ENCODE measurements at places on chromosomes 1 and 21.

- no peak for DNase-seq
These were observed 43.8 kb upstream of the PRRX1 start for GRCh38 chr1:170620164-170620563.

DNA sequence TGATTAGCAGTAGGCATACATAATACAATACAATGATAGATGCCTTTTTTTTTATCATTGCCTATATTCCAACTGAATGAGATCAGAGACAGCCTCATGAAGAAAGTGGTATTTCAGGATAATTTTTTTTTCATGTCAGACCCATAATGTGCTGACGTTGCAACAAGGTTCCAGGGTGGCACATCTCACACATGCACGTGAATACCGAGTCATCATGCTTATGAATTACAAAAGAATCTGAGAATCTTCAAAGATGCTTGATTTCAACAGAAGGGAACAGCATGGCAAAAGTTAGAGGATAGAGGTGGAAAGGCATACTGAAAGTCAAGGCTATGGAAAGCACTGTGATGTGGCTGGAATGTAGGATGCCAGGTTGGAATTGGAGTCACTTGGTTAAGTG, 5.0 kb upstream of the RNF11 start:
- DNase-seq, result no peak

DNA sequence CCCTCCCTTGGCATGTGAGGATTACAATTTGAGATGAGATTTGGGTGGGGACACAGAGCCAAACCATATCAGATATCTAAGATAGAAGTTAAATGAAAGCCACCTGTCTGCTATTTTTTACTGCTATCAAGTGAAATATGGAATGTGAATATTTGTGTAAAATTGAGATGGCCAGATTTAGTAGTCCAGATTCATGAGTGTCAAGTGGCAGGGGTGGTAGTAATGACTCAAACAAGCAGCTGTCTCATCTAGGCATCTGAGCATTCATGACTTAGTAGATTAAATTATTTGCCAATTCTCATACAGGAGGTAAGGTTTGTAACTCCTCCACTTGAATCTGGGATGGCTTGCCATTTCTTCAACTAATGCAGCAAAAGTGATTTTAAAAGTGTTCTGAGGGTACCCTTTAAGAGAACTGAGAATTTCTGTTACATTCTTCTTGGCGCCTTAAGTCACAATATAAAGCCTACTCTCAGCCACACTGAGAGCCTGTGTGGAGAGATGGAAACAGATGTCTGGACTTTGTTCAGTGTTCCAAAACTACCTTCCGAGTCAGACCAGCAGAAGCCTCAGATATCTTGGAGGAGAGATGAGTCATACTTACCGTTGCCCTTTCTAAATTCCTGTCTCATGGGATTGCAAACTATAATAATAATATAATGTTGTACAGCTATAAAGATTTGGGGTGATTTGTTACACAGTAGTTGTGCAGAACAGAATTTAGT, 1065.6 kb upstream of the TMPRSS15 start:
- DNase-seq, result no peak

DNA sequence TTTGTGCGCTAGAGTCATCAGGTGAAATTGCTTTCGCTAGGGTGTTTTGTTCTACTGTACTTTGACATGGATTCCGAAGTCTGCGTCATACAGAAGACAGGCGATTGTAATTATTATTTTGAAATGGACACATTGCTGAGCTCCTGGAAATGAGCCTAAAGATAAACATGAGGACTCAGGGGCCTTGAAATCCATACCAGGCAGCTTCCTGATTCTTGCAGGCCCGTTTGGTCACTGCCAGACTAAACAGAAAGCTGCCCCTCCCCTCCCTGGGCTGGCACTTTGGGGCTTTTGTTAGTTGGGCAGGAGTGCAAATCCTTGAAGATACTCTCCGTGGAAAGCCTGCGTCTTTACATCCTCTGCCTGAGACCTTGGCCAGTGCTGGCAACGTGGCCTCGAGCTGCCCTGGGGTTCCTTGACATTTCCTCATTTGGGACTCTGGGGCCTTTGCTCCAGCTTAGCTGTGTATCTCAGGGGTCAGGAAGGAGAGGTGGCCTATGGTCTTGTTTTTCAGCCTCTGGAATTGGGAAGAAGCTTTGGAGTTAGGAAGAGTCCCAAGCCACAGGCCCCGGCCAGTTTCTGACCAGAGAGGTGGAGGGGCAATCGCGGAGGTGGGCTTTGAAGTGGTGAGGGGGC, 26.9 kb upstream of the KCNE2 start:
- no peak for DNase-seq

- no peak for DNase-seq
These were observed 546.9 kb upstream of the ADAMTS5 start for GRCh38 chr21:27513825-27514224.

DNA sequence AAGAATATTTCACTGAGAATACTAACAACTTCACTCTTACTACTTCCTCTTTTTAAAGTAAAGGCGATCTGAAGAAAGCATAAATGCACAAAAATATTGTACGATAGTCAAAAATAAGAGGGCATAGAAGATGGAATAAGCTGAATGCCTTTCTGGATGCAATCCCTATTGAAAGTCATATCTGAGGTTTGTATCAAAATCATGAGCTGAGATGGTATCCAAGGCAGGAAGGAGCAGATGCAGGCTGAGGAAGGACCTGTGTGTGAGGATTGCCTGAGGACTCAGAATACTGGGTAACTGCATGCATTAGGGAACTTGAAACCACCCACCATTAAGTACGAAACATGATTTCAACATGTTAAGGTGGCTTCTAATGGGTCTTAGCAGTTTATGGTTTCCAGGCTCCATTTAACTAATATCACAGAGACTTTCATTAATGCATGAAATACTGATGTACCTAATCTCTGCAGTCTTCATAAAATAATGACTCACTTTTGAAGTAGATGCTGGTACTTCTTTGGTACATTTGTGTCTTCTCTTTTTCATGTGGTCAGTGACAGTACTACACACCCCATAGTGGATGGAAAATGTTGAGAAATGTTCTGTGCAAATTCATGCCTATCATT, 29.6 kb upstream of the RGS1 start:
- no peak for DNase-seq

- no peak for DNase-seq
These were observed 134.7 kb upstream of the VANGL1 start for GRCh38 chr1:115506924-115507589.

DNA sequence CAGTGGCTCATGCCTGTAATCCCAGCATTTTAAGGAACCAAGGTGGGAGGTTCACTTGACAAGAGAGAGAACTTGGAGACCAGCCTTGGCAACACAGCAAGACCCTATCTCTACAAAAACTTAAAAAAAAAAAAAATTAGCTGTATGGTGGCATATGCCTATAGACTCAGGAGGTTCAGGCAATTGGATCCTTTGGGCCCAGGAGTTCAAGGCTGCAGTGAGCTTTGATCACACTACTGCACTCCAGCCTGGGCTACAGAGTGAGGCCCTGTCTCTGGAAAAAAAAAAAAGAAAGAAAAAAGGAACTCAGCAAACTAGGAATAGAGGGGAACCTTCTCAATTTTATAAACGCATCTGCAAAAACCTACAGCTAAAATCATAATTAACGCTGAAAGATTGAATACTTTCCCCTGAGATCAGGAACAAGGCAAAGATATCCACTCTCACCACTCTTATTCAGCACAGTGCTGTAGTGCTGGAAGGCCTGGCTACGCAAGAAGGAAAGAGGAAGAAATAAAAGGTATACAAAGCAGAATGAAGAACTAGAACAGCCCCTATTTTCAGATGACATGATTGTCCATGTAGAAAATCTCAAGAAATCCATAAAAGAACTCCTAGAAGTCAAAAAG, 21.6 kb downstream of the HSF2BP start:
- DNase-seq, result no peak

DNA sequence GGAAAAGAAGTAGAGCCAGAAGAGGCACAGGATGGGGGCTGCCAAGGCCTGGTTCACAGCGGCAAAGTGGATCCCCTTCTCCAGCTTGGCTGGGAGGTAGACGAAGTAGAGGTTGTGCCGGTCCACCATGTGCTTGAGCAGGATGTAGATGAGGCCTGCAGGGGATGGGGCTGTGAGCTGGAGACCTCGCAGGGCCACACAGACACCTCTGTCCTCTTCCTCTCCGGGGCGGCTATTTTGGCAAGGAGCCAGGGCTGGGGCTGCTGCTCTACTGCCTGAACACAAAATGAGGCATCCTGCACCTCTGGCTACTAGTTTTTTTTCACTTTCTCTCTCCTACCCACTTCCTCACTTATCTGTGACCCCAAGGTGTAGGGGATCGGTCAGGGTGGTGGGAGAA, 32.3 kb downstream of the TMEM63A start:
- peak; percentile 21 for DNase-seq

DNA sequence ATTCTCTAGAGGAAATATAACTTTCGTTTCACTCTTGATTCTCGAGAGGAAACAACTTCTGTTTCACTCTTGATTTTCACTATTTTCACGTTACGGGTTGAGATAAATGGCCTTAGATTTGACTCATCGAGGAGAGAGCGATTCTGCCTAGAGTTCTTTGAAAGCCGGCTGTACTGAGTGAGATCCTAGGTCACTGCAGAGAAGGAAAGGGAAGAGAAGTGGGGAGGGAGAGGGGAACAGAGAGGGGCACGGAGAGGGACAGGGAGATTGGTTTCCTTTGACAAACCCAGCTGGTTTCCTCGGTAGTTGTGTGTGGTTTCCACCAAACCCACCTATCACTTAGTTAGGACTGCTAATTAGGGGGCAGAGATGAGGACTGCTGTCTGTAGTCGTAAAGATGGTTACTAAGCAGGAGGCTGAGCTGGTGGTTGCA, 21.6 kb upstream of the GPR137B start:
- no peak for DNase-seq

- no peak for DNase-seq
These were observed 1.3 kb upstream of the PBXIP1 start for GRCh38 chr1:154957091-154957657.

DNA sequence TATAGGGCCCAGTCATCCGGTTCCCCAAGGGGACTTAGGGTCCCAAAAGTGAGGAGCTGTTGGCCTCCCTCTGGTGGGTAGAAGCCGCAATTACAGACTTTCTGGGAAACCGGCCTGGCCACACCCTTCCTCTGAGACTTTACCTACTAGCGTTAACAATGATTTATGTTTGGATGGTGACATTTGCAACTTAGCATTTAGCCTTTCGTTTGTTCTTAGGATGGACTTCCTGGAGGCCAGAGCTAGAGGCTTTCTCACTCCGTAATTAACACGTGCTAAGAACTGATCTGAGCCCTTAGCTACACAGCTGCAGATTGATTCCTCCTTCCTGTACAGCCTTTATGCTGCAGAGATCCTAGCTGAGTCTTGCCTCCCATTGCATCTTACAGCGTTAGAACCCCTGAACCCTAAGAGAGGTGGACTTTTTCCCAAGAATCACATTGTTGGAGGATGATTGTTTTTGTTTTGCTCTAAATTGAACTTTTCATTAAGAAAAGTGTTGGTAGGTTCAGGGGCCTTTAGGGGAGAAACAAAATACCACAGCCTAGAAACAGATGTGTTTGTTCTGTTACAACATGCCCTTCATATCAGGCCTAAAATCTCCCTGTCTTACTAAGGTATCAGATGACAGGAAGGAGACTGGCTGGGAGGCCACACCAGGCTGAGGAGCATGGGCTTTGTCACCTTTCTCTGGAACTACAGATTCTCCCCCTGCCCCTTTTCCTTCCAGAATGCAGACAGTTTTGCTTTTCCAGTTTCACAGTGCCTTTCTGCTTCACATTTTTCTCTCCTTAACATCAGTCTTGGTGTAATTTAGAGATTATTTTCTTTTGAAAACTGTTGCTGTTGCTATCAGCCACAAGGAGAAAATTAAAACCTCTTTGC, 1.9 kb downstream of the S100A11 start:
- peak; percentile 37 for DNase-seq

DNA sequence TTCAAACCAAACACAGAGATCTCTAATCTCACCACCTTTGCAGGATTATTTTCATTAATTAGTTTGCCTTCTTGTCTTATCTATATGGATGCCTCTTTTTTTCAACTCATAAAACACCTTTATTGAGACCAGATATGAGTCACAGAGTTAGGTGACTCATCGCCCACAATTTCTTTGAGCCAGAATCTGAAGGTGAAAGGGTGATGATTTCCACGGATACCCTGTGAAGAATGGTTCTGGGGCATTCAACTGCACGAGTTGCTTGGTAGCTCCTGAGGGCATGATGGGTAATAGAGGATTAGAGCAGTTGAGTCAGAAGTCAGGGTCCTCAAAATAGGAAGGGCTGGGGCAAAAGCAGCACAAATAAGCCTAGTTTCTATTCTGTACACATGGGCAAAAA, 128.2 kb downstream of the TBX19 start:
- no peak for DNase-seq

DNA sequence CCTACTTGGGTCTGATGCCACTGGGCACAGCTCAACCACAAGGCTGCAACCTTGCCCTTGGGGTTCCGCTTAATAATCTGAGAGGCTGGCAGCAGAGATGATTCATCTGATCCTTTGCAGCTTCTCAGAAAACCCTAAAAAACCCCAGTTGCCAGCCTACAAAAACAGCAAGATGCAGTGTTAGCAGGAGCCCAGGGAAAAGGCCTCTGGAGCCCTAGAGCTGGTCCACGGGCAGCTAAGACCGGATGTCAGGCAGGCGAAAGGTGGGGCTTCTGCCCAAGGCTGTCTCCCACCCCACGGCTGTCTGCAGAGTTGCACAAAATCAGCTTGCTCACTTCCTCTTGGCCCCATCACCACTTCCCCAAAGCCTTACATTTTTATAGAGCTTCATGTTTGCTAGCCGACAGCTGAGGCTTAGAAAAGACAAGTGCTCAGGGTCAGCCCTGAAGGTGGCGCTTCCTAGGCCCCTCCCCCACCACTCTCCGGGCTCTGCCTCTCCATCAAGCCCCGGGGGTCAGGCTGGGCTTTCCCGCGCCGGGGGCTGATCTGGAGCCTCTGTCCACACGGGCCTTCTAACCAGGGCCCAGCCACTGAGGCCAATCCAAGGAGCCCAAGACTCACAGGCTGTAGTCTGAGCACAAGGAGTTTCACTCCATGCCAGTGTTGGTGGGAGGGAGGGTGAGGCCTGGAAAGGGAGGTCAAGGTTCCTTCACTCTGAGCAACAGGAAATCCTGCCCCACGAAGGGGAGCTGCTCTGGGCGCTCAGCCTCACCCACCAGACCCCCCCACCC, 4.2 kb upstream of the ADORA3 start:
- DNase-seq, result peak; percentile 28

DNA sequence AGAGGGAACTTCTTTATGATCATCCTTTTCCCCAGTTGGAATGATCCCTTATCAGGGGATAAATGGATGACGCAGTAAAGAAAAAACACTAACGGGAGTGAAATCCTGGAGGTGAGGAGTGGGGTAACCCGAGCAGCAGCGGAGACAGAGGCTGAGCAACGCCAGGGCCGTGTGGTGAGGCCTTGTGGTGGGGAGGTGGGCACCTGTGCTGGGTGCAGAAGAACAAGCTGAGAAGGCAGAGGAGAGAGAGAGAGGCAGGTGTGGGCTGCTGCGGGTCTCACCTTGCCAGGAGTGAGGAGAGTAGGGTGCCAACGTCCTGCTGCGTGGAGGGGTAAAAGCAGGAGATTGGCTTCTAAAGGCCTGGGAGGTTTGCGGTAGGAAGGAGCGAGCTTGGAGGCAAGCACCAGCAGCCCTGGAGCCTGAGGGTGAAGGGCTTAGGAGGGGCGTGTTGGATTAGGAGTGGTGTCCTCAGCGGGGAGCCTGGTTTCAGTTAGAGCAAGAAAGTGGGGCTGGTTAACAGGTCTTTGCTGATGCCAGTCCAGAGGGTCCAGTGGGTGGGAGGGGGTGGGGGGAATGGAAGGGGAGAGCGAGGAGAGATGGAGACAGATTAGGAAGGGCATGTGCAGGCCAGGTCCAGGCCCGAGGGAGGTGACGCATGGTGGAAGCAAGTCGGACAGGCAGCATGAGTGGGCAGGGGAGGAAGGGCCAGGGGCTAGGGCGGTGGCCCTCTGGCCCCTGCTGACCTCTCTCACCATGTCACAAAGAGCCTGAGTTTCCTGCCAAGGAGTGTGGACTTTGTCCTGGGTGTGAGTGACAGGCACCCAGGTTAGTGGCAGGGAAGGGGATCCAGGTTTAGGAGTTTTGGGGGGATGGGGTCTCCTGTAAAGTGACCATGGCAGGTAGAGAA, 36.7 kb upstream of the LHX4 start:
- no peak for DNase-seq

Data from activated naive CD4-positive, alpha-beta T cell (primary cell).